ENCODE measurements at places on chromosomes 3 and 15. TPM values are rescaled to one million over a fixed set of nuclear protein-coding genes. Genes with fewer than 3 reads are reported as not detected.

The EEF1AKMT4 gene
- polyA plus RNA-seq, result 4.0 TPM

The ASB14 gene
- not detected for polyA plus RNA-seq

The KLF15 gene
- 0.53 TPM for polyA plus RNA-seq

The CHDH gene
- polyA plus RNA-seq, result 0.02 TPM

The DPPA2 gene
- not detected for polyA plus RNA-seq

The SCAMP5 gene
- 2.1 TPM for polyA plus RNA-seq

The TAMM41 gene
- 12.7 TPM for polyA plus RNA-seq

The TMIE gene
- polyA plus RNA-seq, result not detected

The ARHGEF26 gene
- 0.98 TPM for polyA plus RNA-seq

The TRIM71 gene
- polyA plus RNA-seq, result not detected

The HRH1 gene
- polyA plus RNA-seq, result 24.6 TPM

The GLT8D1 gene
- 127 TPM for polyA plus RNA-seq

The DNASE1L3 gene
- not detected for polyA plus RNA-seq

The WNT7A gene
- polyA plus RNA-seq, result not detected

The PAQR5 gene
- 9.7 TPM for polyA plus RNA-seq

The MAP1A gene
- polyA plus RNA-seq, result 48.5 TPM

The PXYLP1 gene
- polyA plus RNA-seq, result 21.7 TPM

The LINGO1 gene
- polyA plus RNA-seq, result not detected

The CAPN3 gene
- polyA plus RNA-seq, result 1.2 TPM

The SEMA3B gene
- 22.0 TPM for polyA plus RNA-seq

The TRIM42 gene
- polyA plus RNA-seq, result not detected

The CTDSPL2 gene
- 43.8 TPM for polyA plus RNA-seq

The GOLGA8S gene
- 0.02 TPM for polyA plus RNA-seq

The APEH gene
- 108 TPM for polyA plus RNA-seq

The NUDT16 gene
- polyA plus RNA-seq, result 9.5 TPM

The PRR23E gene
- not detected for polyA plus RNA-seq

The CHRM5 gene
- polyA plus RNA-seq, result 0.07 TPM

The CEP63 gene
- 16.3 TPM for polyA plus RNA-seq

The WNT5A gene
- polyA plus RNA-seq, result 168 TPM

The MESP2 gene
- 0.22 TPM for polyA plus RNA-seq

The HCN4 gene
- not detected for polyA plus RNA-seq

The CLDN18 gene
- not detected for polyA plus RNA-seq

The MUC20 gene
- polyA plus RNA-seq, result 0.19 TPM

The VEPH1 gene
- polyA plus RNA-seq, result 36.4 TPM

The INTS14 gene
- 56.6 TPM for polyA plus RNA-seq

The SLC2A2 gene
- not detected for polyA plus RNA-seq

The CYP1A2 gene
- not detected for polyA plus RNA-seq

The SERPINI1 gene
- 0.88 TPM for polyA plus RNA-seq

The GABRB3 gene
- polyA plus RNA-seq, result 0.63 TPM

The REC114 gene
- not detected for polyA plus RNA-seq

The RHOV gene
- polyA plus RNA-seq, result 0.04 TPM

The CHAC1 gene
- polyA plus RNA-seq, result 154 TPM

The AMT gene
- 5.5 TPM for polyA plus RNA-seq
